ENCODE measurements at places on chromosomes 4 and X.

GRCh38 chr4:80074651-80075050, 1.6 kb upstream of the ANTXR2 start:
- DNase-seq: no peak

DNA sequence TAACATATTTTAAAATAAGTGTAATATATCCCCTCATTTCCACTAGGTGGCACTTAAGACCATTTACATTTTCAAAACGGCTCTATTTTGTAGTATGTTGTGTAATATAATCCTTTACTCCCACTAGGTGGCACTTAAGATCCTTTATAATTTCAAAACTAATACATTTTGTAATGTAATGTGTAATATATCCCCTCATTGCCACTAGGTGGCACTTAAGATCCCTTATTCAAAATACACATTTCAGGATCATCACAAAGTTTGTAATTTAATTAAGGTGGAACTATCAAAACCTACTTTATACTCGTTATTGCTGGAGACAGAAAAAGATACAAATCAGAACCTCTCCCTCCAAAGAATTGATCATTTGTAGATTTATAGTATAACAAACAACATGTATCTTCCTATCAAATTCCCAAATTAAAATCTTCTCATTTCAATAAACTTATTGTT, 132.5 kb downstream of the ARHGAP6 start:
- DNase-seq: no peak

- no peak for DNase-seq
Observed at GRCh38 chr4:185358514-185358913, 37.2 kb downstream of the LRP2BP start.

DNA sequence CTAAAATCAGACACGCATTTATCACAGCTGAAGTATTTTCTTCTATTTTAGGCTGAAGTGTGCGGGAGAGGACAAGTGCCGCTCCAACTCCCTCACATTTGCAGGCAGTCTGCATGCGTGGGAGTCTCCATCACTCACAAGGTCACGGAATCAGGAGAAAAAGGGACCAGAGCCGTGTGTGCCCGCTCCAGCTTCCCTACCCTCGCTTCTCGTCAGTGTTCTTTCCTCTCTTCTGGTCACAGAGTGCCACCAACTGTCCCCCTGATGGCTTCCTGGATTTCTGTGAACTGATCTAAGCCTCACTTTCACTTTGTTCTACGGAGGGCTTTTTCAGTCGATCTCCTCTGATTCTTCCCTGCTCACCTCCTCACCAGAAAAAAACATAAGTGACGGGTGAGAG, 407.4 kb upstream of the AADAT start:
- no peak for DNase-seq

DNA sequence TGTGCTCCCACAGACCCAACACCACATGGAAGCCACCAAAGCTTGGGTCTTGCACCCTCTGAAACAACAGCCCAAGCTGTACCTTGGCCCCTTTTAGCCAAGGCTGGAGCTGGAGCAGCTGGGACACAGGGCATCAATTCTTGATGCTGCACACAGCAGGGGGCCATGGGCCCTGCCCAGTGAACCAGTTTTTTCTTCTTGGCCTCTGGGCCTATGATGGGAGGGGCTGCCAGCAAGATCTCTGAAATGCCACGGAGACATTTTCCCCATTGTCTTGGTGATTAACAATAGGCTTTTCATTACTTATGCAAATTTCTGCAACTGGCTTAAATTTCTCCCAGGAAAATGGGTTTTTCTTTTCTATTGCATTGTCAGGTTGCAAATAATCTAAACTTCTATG, 49.0 kb downstream of the SPANXA2 start:
- DNase-seq: no peak

DNA sequence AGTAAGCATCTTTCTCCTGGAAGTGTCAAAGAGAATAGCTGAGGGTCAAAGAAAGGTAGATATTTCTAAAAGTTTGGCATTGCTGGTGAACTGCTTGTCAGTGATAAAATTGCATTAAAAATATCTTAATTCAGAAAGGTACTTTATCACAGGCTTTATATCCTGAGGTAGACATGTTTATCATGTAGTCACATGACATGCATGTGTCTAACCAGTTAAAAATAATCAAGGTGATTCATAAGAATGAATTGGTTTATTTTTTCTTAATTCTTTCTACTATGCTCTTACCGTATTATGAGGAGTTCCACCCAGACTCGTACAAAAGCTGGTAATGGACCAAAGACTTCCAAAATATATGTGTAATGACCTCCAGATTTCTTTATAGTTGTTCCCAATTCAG, 6.1 kb downstream of the SLC7A11 start:
- DNase-seq: no peak

DNA sequence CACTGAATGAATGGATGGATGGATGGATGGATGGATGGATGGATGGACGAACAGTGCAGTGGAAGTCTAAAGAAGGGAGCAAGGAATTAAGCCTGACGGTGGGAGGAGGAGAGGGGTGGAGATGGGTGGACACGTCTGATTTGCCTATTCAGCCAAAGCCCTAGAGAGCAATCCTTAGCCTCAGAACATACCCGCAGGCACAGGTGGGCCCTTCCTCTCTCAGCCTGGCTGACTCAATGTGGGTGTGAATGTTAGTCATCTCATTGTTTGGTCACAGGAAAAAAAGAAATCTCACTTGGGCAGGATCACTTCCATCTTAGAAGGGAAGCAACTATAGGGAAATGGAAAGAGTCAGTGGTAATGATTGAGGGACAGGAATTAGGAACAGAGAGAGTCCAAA, 165.9 kb downstream of the PJA1 start:
- DNase-seq: no peak

- DNase-seq: no peak
Observed at GRCh38 chr4:186137196-186137794, 32.8 kb downstream of the FAM149A start.

DNA sequence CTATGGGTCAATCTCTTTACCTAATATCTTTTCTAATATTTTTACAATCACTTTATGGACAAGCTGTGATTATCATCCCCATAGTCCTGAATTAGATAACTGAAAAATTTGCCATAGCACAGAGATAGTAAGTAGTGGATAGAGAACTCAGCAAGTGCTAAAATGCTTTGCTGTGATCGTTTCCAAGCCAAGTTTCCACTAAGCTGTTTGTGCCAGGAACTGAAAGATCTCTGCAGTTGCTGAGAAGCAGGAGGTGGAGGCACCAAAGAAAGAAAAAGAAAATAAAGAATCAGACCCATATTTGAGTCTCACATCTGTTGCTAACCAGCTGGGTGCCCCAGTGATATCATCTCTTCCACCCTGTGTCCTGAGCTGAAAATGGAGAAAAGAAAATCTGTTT, 605.6 kb upstream of the BOD1L1 start:
- no peak for DNase-seq

GRCh38 chr4:7034262-7035081, 8.7 kb upstream of the TADA2B start:
- no peak for DNase-seq

GRCh38 chr4:150401083-150401687, 180.8 kb upstream of the MAB21L2 start:
- no peak for DNase-seq

- no peak for DNase-seq
Observed at GRCh38 chrX:41664908-41665307, 23.9 kb upstream of the GPR34 start.

DNA sequence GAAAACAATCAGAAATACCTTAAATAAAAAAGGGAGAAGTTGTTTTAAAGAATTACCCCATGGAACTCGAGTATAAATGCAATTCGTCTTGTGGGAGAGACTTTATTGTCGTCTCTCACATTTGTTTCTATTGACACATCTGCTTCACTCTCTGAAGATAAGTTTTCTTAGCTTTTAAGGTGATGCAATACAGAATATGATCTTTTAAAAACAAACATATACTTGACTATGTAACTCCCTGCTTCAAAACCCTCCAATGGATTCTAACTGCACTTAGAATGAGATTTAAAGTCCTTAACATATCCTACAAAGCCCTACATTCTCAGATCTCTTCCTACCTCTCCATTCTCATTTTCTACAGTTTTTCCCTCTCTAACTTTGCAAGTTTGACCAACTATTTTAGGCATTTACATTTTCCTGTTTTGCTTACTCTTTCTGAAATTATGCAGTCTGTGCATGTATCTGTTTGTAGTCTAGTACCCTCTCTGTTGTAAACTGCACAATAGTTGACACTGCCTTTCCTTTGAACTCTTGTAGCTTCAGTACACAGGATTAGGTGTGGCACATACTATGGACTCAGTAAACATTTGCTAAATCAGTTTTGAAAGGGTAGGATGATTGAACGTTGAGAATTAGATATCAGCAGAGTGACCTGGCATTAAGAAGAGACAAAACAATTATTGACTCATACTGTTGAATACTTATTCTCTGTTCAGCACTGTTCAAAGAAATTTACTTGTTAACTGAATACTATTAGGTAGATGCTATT, 59.8 kb downstream of the AGTR2 start:
- no peak for DNase-seq

- no peak for DNase-seq
Observed at GRCh38 chrX:630612-631496, at the start of gene SHOX. Gene SHOX, plus strand, starts transcription at chrX:630791. Its CDS starts 107 bp downstream, at chrX:630898.

DNA sequence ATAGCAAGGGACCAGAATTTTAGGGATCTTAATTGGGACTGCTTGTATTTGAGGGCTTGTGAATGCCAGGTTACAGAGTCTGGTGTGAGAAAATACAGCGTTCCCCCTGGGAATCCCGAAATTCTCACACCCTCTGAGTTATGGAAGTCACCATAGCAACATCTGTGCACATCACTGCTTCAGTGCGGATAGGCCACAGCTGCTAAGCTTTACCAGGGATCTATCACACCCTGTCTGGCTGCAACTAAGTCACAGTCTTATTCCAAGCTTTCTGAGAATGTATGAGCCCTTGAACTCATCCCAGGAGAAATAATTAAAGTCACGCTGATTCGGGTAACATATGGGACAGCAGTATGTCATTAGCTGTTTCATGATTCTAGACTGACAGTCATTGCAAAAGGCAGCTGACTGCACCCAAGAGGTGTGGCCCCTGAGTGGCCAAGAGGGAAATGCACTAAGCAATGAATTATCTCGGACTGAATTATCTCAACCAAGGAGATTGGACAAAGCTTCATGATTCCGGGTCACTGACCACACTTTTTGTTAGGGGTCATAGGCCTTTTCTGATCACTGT, 46.7 kb upstream of the BTC start:
- DNase-seq: no peak

DNA sequence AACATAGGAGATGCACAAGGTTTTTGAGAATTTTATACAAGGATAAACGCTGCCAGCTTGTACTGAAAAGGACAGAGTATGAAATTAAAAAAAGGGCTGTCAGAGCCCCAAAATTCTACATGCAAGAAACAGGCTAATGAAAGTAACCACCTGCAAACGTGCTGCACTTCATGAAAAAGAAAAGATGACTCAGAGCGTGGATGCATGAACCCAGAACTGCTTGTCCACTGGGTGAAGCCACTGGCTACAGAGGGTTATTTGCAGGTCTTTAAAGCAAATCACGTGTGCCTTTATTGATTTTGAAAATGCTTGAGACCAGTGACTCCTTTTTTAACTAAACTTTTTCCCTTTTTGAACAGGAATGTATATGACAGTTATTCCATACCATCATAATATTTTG, 25.3 kb upstream of the FRMD7 start:
- no peak for DNase-seq

- DNase-seq: no peak
Observed at GRCh38 chr4:55524844-55525571, 21.7 kb downstream of the CLOCK start.
